Peyer's patch (tissue), 4 donors: ENCODE measurements at places on chromosomes 6 and 20. TPM values are rescaled to one million over a fixed set of nuclear protein-coding genes. Genes with fewer than 3 reads are reported as not detected.

OTOR gene
- total RNA-seq, result not detected

RGS17 gene
- total RNA-seq, result 0.18 TPM

ANGPT4 gene
- total RNA-seq, result not detected

DNA sequence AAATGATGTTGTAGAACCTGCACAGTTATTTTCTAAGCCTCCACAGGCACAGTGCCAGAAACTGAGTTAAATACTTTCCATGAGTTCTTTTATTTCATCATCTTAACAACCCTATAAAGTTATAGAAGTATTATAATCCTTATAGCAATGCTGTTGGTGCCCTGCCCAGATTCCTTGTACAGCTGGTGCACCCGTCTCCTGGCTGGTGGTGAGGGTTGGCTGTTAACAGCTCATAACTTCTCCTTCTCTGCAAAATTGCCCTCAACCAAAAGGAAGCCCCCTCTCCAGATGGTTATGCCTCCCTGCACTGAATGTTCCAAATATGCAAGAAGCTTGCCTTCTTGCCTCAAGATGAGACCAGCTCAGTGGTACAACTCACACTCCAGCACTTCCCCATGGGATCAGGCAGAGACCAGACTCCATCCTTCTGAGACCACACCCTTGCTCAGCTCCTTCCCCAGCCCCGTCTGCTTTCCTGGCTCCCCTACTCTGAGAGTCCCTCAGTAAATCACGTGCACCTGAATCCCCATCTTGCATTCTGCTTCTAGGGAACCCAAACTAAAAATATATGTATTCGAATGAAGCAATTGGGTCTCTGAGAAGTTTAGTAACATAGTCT, 304.4 kb upstream of the PLCB4 start:
- no peaks in the 10 kb centered on the region for H3K4me1 ChIP-seq
- H3K4me3 ChIP-seq, result no peak overlapping the region
- no peaks in the 10 kb centered on the region for H3K27me3 ChIP-seq
- no peak overlapping the region for H3K27ac ChIP-seq
- H3K36me3 ChIP-seq, result no peaks in the 10 kb centered on the region

DNA sequence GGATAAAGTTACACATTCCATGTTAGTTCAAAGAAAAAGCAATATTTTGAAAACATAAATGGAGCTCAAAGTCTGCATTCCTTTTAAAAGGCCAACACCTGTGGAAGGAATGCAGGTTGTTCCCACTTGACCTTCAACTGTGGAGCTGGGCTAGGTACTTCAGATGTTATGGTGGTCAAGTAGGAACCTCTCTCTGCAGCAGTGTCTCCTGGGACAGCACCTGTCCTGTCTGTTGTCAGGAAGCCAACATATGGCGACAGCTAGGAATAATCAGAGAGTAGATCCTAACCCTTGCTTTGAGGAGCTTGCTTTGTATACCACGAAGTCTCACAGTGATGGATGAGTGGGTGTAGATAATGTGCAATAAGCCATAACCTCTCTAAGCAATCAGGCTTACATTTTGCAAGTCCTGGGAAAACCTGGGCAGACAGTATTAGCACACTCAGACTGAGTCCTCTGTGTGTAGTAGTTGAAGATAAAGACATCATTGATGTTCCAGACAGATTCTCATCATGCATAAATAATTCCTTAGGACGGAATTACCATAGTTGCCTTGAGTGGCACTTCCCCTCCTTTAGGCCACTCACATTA, 347.5 kb downstream of the PRL start:
- H3K36me3 ChIP-seq, result no peaks in the 10 kb centered on the region
- no peak for DNase-seq
- no peaks in the 10 kb centered on the region for H3K27me3 ChIP-seq
- H3K27ac ChIP-seq, result no peak overlapping the region
- no peaks in the 10 kb centered on the region for H3K4me1 ChIP-seq

GRCh38 chr6:20837189-20837588, 302.9 kb downstream of the CDKAL1 start:
- H3K27me3 ChIP-seq, result no peaks in the 10 kb centered on the region
- no peak for DNase-seq
- H3K36me3 ChIP-seq, result no peaks in the 10 kb centered on the region
- no peaks in the 10 kb centered on the region for H3K4me1 ChIP-seq

DNA sequence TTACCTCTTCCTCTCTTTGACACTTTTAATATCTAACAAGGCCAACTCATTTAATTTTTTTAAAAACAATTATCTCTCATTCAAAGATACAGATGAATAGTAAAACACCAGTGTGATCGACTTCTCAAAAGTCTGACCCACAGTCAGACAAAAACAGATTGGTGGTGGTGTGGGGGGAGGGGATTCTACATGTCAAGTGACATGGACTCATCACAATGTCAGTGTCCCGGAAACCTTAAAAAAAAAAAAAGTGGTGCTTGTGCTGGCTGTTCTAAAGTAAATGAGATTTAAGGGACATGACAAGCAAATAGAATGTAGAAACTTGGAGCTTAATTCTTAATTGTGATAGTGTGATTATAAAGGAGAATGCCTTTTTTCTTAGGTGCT, 16.3 kb upstream of the RFPL4B start:
- H3K4me3 ChIP-seq, result no peak overlapping the region

DNA sequence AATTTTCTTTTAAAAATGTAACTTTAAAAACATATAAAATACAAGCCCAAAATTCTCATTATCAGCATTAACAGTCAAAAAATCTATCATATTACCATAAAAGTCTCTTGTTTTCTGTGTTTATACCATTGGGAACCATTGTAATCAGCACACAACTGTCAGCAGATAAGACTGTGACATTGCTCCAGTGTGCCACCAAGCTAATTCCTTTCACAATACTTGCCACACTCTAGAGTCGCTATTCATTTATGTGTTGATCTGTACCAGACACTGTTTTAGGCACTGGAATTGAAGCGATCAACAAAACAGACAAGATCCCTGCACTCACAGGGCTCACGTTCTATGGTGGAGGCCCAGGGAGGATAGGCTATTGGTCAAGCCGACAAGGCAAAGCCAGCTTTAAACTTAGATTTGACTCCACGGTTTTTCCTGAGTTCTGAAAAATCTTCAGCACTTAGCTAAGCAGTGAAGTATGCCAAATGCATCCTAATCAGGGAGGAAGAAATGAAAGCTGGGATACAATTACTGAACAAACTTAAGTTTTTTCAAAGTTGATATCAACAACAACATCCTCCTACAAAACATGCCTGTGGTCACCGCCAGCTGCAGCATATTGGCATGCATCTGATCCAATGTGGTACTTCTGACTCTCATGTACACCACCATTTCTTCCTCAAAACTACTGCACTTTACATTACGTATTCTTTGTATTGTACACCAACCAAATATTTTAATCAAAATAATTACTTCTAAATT, 60.5 kb downstream of the GMDS start:
- no peak overlapping the region for H3K4me3 ChIP-seq
- DNase-seq, result no peak
- no peaks in the 10 kb centered on the region for H3K36me3 ChIP-seq
- no peak overlapping the region for H3K27ac ChIP-seq
- no peaks in the 10 kb centered on the region for H3K27me3 ChIP-seq

GRCh38 chr20:51372176-51372803, 170.2 kb downstream of the NFATC2 start:
- H3K27me3 ChIP-seq, result no peaks in the 10 kb centered on the region
- H3K4me3 ChIP-seq, result no peak overlapping the region
- DNase-seq, result peak; percentile 68
- H3K36me3 ChIP-seq, result no peaks in the 10 kb centered on the region

GRCh38 chr6:142045380-142046278, 87.1 kb upstream of the GJE1 start:
- no peak for DNase-seq
- H3K36me3 ChIP-seq, result no peaks in the 10 kb centered on the region
- H3K4me3 ChIP-seq, result no peak overlapping the region
- no peaks in the 10 kb centered on the region for H3K4me1 ChIP-seq
- no peaks in the 10 kb centered on the region for H3K27me3 ChIP-seq
- no peak overlapping the region for H3K27ac ChIP-seq
